ENCODE measurements at places on chromosomes 6 and 20.

- peak; percentile 35 for DNase-seq
Measured at GRCh38 chr20:37980876-37981275, 52.4 kb downstream of the TTI1 start.

DNA sequence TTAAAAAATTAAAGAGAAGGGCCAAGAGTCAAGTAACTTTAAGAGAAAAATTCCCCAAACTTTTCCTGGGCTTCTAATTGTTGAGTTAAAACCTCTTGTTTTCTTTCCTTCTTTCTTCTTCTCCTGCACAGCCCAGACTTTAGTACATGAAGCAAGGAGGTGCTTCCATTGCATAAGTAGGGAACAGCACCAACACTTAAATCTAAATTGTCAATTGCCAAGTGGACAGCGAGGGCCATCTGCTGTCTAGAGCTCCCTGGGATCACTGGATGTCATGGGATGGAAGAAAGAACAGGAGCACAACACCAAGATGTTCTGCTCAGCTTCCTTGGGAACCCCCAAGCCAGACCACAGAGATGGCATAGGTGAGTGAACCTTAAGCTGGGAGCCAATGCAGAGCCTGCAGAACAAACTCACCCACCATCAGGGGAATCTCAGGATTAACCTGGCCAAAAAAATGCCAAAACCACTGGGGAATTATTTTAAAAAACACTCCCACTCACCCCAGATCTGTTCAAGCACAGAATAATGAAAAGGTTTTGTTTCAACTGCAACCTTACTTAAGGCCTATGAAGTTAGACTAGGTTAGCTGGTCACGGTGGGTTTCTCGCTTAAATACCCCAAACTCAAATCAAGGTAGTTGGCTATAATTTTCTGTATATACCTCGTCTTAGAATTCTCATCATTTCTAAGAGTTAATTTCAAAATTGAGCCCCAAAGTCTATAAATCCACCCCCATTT lies 67.8 kb downstream of the TNFRSF21 start:
- no peak for DNase-seq

GRCh38 chr6:156807795-156808194 lies 30.6 kb downstream of the ARID1B start:
- DNase-seq, result no peak

DNA sequence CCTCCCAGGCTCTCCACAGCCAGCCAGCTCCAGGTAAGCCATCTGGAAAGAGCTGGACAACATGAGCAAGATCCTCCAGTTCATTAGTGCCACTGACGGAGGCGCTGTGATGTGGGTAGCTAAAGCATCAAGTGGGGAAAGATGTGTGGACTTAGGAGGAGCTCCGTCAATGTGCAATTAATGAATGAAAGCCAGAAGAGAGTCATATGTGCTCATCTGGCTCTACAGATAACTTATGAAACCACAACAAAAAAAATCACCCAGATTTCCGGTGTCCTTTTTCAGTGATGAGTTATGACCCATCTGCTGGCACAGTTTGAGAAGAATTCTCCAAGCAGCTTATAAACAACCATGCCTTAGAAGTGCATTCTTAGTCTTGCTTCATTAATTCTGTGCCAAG lies 311.7 kb upstream of the PLCB4 start:
- DNase-seq, result no peak

DNA sequence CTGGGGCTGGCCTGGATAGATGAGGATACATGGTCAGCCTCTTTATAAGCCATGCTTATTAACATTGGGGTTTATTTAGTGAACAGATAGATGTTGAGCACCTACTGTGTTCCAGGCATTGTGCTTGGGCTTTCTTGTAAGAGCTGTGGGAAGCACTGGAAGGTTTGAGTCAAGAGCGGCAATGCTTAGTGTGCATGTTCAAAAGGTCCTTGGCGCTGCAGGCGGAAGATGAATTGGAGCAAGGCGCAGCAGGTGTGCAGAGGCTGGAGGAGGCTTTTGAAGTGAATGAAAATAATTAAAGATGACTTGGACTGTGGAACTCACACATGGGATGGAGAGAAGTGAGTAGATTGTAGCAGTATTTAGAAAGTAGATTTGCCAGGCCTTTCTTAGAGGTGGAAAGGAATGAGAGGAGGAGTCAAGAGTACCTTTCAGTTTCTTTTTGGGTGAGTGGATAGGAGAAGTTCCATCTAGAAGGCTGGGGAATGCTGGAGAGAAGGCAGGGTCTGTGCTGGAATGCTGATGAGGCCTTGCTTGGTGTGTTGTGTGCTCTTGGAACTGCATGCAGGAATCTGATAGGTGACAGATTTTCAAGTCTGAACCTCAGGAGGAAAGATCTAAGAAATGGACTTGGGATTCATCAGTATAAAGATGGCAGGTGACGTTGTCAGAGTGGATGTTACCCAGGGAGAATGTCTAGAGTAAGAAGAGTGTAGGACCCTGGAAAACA lies 26.4 kb downstream of the SNX9 start:
- DNase-seq, result no peak

- DNase-seq, result no peak
Measured at GRCh38 chr20:6055981-6056569, 2.2 kb upstream of the LRRN4 start.

DNA sequence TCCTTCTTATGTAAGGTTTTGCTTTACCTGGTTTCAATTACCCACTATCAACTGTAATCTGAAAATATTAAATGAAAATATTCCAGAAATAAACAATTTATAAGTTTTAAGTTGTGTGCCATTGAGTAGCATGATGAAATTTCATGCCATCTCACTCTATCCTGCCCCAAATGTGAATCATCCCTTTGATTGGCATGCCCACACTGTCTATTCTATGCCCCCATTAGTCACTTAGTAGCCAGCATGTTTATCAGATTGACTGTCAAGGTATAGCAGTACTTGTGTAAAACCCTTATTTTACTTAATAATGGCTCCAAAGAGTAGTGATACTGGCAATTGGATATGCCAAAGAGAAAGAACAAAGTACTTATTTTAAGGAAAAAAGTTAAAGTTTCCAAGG lies 403.8 kb downstream of the ADGRB3 start:
- DNase-seq, result no peak
